ENCODE measurements at places on chromosomes 4 and X.

GRCh38 chr4:25098964-25099891 is 61.0 kb downstream of the SEPSECS start:
- peak; percentile 69 for DNase-seq

GRCh38 chrX:107323786-107324492 is 117.5 kb downstream of the DNAAF6 start:
- no peak for DNase-seq

GRCh38 chrX:39427492-39427891 is 626.2 kb downstream of the MID1IP1 start:
- no peak for DNase-seq

GRCh38 chrX:72694170-72694569 is 19.9 kb downstream of the PHKA1 start:
- DNase-seq, result no peak

- DNase-seq, result peak; percentile 93
Observed at GRCh38 chr4:156547439-156547838, 424.2 kb downstream of the PDGFC start.
